ENCODE measurements at places on chromosomes 1 and 21. TPM values are rescaled to one million over a fixed set of nuclear protein-coding genes. Genes with fewer than 3 reads are reported as not detected.

Gene BSND
- not detected for total RNA-seq

Gene ZRANB2
- total RNA-seq, result 114 TPM

Gene SLC19A2
- 3.6 TPM for total RNA-seq

Gene CFHR2
- not detected for total RNA-seq

DNA sequence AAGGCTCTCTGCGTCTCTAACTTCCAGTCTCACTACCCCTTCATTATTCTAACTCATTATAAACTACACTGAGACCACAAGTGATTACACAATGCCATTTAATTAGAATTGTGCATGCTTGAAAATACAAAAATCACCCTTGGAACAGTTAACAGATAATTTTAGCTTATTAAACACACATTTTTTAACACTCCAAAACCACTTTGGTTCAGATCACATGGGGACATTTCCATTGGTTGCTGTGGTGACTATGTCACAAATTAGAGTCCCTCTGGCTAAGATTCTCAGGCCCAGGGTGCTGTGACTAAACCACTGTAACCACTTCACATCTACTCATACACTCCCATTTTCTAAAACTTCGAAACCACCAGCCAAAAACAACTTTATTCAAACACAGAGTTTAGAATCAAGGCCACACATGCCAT lies 43.0 kb downstream of the JAK1 start:
- peak; percentile 72 for DNase-seq

GRCh38 chr1:168736520-168736919 lies 7.5 kb upstream of the DPT start:
- no peak for DNase-seq

DNA sequence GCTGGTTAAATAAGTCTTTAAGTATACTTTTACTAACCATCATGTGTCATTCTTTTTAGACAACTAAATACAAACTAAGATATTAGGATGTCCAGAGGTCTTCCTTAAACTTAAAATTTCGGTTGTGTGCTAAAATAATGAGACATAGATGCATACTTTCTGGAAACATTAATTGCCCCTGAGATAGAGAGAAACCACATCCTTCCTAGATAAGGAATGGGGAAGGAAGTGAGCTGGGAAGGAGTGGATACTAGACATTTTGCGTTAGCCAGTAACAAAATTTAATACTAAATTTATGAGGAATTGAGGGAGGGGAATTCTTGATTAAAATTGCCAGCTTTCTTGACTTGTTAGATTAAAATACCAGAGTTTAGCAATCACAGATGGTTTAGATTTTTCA lies 37.1 kb upstream of the PTGS2 start:
- DNase-seq, result no peak

- DNase-seq, result no peak
Observed at GRCh38 chr1:230011333-230012092, 55.5 kb upstream of the GALNT2 start.

Measured in activated naive CD4-positive, alpha-beta T cell treated with anti-CD3 and anti-CD28 coated beads for 36 hours (primary cell).